Caudate nucleus (tissue), 63 donors: ENCODE measurements at places on chromosomes 1 and 21.
A peak's percentile ranks its signal among the peaks of the same experiment; 100 is the strongest.

- DNase-seq, result no peak
These were observed 81.1 kb downstream of the CSMD2 start for GRCh38 chr1:34083974-34084373.

GRCh38 chr1:24828183-24828886 is 83.1 kb downstream of the CLIC4 start:
- DNase-seq, result no peak

DNA sequence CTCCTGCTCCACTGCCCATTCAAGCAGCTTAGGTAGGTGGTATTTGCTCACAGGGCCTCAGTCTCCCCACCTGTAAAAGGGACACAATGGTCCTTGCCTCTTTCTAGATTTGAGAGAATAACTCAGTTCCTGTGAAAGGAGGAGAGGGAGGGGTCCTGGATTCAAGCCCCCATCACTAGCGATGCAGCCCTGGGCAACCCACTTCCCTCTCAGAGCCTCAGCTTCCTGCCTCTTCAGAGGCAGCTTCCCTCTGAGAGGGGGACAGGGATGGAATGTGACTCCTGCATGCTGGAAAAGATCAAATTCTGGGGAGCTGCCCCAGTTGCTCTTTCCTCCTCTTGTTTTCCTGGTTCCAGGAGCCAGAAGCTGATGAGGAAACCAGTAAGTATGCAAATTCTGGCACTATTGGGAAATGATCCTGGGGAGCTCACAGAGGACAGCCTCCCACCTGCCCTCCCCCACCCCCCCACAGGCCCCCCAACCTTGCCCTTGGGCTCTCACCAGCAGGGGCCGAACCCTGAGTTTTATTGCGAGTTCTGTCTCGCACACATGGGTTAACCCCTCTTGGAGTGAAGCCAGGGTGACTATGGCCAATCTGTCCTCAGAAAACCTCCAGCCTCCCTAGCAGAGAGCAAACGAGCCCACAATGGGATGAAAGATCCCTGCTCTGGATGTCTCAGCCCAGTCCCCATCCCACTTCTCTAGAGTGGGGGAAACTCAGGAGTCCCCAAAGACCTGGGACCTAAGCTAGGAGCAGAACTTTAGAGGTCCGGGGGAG is 11.7 kb downstream of the ZC3H12A start:
- DNase-seq, result no peak

GRCh38 chr21:35697321-35697808 is 363.0 kb downstream of the SETD4 start:
- no peak for DNase-seq

DNA sequence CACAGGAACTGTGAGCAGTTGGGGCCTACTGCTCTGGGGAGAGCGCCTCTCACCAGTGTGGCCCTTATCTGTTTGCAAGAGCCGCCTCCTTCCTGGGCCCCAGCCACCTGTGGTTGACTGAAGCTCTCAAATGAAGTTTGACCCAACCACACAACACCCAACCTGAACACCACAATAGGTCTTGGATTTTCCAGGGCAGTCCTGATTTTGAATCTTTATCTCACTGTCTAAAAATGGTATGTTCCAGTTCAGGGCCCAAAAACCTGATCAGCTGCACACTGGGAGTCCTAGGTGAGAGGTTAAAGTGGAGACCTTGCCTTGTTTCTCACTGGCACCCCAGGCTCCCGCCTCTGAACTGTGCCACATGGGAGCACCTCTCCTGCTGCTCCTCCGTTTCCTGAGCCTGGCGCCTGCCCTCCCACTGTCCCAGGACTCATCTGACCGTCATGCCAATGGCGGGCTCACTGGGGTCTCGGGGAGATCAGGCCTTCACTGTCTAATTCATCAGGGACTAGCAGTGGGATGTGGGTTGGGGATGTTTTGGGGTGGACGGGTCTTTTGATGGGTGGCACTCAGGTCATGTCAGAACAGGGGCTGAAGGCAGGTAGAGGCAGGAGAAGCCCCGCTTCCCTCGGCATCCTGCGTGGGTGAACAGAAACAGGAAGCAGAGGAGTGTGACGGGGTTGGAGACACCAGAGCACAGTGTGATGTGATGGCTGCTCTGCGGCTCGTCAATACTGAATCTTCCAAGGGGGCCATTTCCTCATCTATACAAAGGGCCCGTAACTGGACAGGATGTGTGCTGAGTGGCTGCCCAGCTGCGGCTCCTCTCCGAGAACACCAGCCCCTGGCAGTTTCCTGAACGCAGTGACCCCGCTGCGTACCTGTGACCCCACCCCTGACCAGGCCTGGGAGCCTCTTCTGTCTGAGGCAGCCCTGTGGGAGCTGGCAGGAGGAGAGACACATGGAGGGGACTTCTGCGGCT is 59.6 kb upstream of the ITPKB start:
- no peak for DNase-seq

GRCh38 chr1:43947061-43947873 is 517 bp downstream of the IPO13 start:
- peak; percentile 56 for DNase-seq

DNA sequence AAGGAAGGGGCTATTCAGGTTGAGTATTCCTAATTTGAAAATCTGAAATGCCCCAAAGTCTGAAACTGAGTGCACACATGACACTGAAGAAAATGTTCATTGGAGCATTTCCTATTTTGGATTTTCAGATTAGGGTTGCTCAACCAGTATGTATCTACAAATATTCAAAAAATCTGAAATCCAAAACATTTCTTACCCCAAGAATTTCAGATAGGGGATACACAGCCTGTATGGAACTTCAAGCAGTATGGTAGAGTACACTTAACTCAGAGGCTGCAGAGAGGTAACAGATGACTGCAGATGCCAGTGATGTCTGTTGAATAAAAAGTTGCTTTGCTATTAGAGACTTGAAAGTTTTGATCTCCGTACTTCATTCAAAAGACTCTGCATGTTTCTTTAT is 19.0 kb downstream of the YTHDF2 start:
- DNase-seq, result no peak
